ENCODE measurements at places on chromosomes 4 and X.

- no peak for DNase-seq
Measured at GRCh38 chrX:7115557-7115956, 32.0 kb upstream of the STS start.

GRCh38 chr4:149709640-149710039, 106.0 kb downstream of the IQCM start:
- DNase-seq = no peak

- DNase-seq = no peak
Measured at GRCh38 chrX:11944501-11944900, 186.5 kb downstream of the MSL3 start.

DNA sequence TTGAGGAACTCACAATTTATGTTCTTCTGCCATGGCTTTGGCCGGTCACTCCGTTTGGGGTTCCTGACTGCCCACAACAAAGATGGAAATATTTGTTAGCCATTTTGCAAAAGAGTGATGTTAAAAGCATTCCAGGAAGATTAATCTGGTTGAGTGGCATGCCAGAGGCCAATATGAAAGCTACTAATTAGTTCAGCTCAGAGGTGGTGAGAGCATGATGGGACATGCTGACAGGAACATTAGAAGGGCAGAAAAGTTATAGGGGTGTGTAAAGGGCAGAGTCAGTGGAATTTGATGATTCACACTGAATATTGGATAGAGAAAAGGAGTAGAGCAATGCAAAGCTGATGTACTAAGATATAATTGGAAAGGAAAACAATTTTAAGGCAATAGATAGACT, 94.4 kb downstream of the TLL1 start:
- DNase-seq = no peak

DNA sequence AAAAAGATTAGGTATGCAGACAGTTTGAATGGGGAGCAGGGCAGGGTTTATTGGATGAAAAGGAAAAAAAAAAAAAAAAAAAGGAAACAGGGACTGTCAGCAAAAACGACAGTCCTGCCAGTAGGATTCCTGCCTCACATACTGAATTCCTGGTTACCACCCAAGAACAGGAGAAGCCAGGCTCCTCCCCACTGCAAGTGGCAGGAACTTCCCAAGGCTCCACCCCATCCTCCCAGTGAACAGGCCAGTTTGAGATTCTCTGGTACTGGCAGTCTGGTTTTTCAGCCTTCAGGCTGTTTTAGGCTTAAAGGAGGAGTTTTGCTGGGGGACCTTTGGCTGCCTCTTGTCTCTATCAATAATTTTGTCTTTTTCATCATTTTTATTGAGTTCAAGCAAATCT, 360.0 kb upstream of the CXorf51A start:
- DNase-seq = no peak

DNA sequence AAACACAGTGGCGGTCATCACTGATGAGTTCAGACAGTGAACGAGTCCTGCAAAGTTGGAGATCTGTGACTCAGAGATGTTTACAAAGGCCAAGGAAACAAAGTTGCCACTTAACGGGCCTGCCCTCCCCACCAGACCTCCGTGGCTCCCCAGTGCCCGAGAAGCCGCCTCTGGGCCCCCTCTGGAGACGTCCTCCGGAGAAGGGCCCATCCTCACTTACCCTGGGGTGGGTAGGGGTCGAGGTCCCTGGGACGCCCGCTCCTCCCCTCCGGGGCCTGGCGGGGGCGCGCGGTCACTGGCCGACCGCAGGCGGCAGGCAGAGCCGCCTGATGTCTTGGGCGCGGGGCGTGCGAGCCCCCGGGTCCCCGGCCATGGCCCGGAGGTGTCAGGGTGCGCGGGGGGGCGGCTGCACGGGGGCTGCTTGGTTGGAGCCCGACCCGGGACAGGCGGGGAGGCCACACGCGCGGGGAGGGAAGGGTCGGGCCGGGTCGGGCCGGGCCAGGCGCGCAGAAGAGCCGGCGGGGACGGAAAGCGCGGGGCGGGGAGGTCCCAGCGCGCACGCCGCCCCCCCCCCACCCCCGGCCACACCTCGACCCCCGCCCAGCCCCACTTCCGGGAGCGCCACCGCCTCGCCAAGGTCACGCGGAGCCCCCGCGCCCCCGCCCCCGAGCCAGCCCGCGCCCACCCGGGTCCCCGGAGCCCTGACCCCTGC, 529 bp downstream of the DHRSX start:
- no peak for DNase-seq

- no peak for DNase-seq
Measured at GRCh38 chrX:151796576-151796975, 62.0 kb downstream of the CNGA2 start.

- DNase-seq = no peak
Measured at GRCh38 chrX:41837270-41837944, 85.9 kb downstream of the CASK start.

- no peak for DNase-seq
Measured at GRCh38 chr4:173538909-173539445, 8.9 kb upstream of the HAND2 start.

Measured in OCI-M1 (cell line).